NCI-H446 (cell line): ENCODE measurements at places on chromosomes 12 and 14.

GRCh38 chr12:113149361-113150150, at the start of gene CFAP73:
TSS of gene CFAP73 (plus strand) at chr12:113149724. CDS start at chr12:113149858, 134 bp downstream.
- DNase-seq, result peak; percentile 82

DNA sequence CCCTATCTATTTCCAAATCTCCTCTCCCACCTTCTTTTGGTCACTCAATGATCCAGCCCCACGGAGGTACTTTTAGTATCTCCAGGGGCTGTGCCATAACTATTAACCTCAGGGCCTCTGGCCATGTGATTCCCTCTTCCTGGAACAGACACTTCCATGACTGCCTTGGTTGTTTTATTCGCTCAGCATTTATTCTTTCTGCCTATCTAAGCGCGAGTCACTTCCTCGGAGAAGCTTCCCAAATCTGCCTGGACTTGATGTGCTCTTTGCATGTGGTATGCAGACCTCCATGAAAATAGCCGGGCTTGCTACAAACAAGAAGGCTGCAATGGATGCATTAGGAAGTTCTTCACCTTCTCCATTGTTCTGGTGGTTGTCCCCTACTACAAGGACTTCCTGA, 939.0 kb upstream of the TMEM132C start:
- DNase-seq, result no peak

DNA sequence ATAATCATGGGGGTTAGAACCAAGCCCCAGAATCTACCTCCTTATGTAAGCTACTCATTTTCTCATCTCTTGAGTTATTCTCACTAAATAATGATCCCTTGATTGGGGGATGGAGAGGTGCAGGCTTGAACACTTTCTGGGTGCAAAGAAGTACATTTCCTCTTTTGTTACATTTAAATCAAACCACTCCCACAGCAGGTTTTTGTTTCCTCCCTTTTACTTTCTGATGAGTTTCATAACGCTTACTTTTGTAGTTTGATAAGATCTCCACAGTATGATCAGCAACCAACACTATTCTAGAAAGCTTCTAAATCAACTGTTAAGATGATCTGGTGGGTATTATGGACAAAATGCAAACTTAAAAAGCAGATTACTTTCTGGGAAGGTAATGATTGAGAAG, 20.5 kb downstream of the VCPKMT start:
- no peak for DNase-seq

DNA sequence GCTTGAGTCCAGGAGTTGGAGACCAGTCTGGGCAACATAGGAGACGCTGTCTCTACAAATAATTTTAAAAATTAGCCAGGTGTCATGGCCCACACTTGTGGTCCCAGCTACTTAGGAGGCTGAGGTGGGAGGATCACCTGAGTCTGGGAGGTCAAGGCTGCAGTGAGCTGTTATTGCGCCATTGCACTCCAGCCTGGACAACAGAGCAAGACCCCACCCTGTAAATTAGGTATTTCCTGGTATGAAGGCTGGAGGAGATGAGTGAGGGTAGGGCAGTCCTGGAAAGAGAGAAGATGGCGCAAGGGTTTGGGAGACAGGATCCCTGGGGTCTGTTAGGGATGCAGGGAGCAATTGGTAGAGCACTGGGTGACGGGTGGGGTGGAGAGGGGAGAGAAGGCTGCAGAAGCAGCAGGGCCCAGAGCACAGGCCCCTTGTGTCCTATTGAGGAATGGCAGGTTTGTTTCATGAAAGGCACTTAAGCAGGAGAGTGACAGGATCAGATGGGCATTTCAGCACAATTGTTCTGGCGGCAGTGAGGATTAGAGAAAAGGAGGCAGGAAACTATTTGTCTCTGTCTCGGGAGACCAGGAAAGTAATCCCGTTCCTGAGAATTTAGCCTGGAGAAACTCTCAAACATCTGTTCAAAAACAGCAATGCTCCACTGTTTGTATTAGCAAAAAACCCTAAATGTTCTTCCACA, 47.2 kb upstream of the KTN1 start:
- peak; percentile 23 for DNase-seq

DNA sequence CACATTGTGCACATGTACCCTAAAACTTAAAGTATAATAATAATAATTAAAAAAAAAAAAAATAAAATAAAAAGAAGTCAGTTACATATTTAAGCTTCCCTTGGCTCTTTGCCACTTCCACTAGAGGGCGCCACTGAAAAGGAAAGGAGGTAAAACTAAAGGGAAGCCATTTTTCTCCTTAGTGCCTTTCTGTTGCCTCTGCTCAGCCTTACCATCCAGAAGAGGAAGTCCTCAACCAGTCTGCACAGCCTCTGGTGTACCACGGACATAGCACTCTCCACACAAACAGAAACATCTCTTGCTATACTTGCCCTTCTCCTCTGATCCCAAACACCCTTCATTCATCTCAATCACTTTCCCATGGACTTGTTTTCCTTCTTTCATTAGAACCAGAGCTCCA, 169.0 kb upstream of the EEA1 start:
- peak; percentile 37 for DNase-seq

GRCh38 chr12:8145754-8146441, 10.9 kb upstream of the ZNF705A start:
- DNase-seq, result no peak

DNA sequence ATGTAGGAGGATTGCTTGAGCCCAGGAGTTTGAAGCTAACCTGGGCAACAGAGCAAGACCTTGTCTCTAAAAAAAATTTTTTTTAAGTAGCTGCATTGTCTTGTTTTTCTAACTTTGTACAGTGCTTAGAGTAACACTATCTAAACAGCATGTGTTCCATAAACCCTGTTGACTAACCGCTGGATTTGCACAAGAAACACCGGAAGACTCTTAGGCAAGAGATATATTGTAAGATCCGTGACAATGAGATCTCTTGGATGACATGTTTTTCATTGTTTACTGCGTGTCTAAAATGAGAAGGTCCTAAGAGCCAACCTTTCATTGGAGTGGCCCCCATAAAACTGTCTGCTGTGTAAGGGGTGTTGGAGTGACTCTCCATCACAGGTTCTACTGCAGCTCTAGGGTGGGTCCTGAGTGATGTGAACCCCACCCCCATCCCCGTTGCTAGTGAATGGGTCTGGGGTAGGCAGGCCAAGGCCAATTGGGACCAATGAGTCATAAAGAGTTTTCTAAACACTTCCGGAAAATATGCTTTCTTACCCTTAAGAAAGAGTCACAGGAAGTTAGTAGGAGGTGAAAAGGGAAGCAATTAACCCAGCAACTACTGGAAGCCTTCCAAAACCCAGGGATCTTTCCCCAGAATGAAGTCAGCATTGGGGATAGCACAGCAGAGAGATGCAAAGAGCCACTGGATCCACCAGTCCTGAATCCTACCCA, 24.3 kb upstream of the PCNX1 start:
- no peak for DNase-seq

GRCh38 chr12:38386205-38386985, 69.8 kb downstream of the ALG10B start:
- DNase-seq, result no peak

DNA sequence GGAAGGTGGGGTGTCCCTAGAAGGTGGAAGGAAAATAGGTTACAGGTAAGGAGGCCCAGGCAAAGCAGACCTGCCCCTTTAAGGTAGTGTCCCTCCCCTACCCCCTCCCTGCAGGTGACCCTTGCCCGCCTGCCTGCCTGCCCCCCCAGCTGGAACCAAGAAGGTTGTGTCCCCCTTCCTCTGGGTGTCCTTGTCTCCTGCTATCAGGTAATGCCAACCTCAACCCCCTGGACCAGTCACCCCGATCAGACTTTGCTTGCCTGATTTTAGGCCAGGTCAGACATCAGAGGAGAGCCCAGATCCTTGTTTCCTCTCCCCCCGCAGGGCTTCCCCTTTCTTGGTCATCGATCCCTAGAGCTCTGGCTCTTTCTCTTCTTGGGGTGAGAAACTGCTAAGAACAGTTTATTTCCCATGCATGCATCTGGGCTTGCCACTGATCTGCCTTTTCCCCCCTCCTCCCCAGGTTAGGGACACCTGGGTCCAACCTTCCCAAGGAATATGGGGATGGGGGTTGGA, at the start of gene SLC39A5:
SLC39A5 (plus strand) TSS at position 136 of the 516 bp plus-strand sequence. CDS start 1,224 bp downstream, outside the sequence.
- no peak for DNase-seq

DNA sequence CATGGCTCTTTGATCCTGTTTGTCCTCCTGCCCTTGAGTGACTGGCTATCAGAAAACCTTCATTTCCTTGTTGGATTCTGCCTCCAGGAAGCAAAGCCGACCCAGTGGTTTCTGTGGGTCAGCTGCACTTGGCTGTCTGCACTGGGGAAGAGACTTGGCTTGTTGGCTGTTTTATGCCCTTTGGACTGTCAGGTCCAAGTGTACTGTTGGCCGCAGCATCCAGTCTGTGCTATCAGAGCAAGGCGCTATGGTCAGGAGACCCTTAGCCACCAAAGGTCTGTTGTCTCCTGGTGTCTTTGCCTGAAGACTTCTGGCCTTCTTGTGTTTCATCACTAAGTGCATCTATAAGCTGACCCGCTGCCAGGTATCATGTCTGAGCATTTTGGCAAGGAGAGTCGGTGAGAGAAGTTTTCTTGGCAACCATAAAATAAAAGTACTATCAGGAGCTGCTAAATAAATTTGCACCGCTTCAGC, 177.4 kb upstream of the HIF1A start:
- DNase-seq, result peak; percentile 19
